ENCODE measurements at places on chromosomes 4 and X.

DNA sequence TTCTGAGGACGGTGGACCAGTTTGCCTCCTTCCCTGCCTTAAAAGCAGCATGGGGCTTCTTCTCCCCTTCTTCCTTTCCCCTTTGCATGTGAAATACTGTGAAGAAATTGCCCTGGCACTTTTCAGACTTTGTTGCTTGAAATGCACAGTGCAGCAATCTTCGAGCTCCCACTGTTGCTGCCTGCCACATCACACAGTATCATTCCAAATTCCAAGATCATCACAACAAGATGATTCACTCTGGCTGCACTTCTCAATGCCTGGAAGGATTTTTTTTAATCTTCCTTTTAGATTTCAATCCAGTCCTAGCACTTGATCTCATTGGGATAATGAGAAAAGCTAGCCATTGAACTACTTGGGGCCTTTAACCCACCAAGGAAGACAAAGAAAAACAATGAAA is 255.3 kb downstream of the RAPGEF2 start:
- DNase-seq, result no peak

DNA sequence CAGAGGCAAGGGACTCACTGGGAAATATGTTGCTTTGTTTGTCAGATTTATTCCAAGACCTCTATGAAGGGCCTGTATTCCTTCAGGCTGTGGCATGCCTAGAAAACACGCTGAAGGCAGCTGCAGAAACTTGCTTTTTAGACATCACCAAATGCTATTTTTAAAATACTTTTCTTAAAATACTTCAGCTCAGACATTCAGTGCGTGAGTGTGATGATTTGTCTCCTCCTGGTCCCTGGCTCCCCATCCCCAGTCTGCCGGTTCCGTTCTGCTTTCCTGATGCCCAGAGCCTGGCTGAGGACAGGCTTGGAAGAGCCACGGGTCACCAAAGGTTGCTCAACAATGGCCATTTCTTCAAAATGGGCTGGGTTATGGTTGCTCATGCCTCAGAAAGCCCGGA is 55.0 kb downstream of the PSAPL1 start:
- no peak for DNase-seq

- DNase-seq, result no peak
Measured at GRCh38 chrX:39399387-39399786, 598.1 kb downstream of the MID1IP1 start.

- DNase-seq, result no peak
Measured at GRCh38 chrX:2679534-2680485, 11.3 kb upstream of the CD99 start.

- no peak for DNase-seq
Measured at GRCh38 chr4:82523179-82523578, 38.6 kb downstream of the TMEM150C start.

DNA sequence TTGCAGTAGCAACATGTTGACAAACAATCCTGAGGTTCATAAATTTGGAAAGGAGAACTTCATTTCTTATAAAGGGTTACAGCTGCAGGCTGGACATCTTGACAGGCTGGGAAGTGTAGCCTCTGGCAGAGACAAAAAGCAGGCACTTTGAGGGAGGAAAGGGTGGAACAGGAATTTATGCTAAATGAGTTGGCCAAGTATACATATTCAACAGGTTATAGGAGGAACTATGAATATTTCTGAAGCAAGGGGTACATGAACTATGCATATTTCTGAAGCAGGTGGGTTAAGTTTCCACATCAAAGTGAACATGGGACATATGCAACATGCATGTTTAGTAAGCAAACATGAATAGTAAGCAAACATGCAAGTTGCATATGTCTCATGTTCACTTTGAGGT is 1.6 kb upstream of the ANTXR2 start:
- DNase-seq, result no peak

DNA sequence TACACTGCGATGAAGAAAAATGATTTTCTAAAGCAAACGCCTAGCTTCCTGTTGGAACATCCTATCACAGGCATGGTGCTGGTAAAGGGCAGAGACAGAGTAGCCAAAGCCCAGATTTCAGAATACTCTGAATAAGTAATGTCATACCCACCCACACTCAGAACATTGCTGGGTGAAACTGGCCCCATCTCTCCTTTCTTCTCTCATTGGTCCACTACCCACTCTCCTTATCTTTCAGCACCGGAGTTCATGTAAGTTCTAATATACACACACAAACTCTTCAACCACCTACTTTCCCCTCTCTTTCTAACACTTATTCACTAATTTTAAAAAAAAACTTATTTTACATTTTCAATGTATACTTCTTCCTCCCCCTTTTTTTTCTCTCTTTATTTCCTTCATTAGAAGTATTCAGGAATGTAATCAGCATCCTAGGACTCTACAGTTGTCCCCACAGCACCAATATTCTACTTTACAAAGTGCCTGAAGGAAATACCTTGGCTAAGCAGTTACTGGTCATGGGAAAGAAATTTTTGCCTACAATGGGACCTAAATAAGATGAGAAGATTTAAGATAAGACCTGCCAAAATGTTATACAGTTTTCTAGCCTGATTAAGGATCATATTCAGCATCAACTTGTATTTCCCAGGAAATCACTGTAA is 63.0 kb downstream of the SEC24D start:
- no peak for DNase-seq

- no peak for DNase-seq
Measured at GRCh38 chrX:39910651-39911050, 187.1 kb downstream of the BCOR start.

DNA sequence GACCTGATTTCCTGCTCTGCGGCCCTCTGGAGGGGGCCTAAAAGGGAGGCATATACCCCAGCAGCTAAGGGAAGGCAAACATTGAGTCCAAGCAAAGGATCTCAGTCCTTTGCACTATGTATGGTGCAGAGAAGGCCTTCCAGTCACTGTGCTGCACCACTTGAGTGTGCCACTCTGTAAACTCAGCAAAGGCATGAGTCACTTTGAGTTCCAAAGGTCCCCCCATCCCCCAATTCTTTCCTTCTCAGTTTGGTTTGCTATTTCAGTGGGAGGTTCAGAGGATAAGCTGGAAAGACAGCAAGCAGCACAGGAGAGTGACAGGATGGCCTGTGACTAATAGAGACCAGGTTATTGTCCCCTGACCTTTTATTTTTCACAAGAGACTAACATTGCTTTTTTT is 131.3 kb downstream of the FHDC1 start:
- no peak for DNase-seq

DNA sequence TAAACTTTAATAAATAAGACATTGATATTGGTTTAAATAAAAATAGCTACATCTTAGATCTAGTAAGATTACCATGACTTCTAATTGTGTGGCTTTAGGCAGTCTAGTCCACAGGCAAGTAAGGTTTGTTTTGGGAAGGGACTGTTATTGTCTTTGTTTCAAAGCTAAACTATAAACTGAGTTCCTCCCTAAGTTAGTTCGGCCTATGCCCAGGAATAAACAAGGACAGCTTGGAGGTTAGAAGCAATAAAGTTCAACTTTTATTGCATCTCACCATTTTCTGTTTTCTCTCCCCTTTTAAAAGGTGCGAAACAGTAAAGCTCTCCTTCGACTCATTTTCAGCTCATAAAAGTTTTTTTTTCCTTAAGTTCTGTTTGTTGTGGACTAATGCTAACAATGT is 70.4 kb upstream of the S100G start:
- no peak for DNase-seq

GRCh38 chrX:120549483-120550452 is 11.0 kb downstream of the CUL4B start:
- no peak for DNase-seq

- DNase-seq, result no peak
Measured at GRCh38 chr4:182415116-182415515, 171.9 kb downstream of the TENM3 start.

DNA sequence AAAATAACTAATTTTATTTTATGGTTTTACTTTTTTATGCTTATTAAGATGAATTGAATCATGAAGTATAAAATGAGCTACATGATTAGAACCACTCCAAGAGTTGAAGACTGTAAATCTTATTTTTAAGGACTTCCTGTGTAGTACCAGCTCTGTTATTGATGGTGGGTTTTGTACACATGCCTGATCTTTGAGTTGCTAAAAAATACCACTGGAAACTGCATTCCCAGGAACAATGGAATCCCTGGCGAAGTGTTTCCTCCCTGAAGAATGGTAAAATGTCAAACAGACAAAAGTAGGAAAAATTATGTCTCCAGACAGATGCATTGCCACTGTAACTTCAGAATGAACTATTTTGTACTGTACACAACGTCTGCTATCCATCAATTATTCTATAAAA is 935.4 kb upstream of the TENM3 start:
- no peak for DNase-seq

GRCh38 chrX:10119399-10119990 is 37.3 kb upstream of the CLCN4 start:
- DNase-seq, result peak; percentile 45

- no peak for DNase-seq
Measured at GRCh38 chrX:74422576-74423288, 1.4 kb downstream of the SLC16A2 start.

DNA sequence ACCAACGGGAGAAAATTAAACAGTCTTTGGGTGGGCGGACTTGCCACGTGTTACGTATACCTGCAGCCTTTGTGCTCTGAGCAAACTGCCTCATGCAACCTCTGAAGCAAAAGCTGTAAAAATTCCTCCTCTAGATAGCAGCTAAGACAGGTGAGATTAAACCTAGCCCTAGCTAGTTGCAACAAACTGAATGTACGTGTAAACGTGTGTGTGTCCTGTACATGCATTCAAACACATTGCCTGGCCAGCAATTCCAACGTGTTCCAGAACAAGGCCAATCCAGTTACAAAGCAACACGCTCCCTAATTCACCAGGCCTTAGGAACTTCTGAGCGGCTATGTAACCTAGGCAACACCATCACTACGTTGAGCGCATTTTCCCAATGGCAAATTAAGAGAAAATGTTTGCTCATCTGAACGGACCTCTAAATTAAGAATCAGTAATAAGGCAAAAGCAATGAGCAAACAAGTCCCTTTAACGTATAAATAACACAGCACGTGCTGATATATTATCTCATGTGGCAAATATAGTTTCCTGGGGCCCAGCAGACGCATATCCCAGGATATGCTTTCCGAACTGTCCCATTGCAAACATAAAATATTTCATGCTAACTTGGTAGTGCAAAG is 792 bp downstream of the PPID start:
- peak; percentile 3 for DNase-seq

DNA sequence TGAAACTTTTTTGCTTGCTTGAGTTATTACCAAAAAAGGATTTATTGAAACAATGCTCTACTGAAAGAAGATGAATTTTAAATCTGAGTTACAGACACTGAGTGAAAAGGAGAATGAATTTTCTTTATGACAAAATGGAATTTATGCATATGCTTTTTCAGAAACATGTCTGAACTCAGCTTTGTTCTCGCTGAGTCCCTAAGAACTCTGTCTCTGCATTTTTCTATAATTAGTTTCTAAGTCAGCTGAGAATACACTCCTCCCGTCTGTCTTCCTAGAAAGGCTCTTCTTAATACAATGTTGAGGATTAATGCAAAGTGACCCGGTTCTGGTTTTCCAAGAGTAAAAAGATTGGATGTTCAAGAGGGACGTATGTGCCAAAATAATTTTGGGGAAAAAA is 463.5 kb downstream of the NKX6-1 start:
- no peak for DNase-seq

DNA sequence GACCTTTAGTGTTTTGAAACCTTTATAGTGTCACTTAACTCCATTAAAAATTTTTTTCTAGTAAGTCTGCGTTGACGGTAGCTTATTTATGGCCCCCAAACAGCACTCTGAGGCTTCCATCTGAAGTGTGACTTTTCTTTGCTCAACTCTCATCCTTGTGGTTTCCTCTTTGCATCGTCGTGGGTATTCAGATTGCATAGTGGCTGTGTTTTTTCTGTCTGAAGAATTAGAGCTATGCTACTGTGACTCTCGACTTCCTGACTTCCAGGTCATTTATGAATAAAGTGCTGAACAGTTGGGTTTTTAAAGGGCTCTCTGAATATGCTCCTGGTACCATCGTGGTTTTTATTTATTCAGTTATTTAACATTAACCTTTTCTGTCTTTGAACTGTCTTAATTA is 44.9 kb downstream of the JADE1 start:
- no peak for DNase-seq

DNA sequence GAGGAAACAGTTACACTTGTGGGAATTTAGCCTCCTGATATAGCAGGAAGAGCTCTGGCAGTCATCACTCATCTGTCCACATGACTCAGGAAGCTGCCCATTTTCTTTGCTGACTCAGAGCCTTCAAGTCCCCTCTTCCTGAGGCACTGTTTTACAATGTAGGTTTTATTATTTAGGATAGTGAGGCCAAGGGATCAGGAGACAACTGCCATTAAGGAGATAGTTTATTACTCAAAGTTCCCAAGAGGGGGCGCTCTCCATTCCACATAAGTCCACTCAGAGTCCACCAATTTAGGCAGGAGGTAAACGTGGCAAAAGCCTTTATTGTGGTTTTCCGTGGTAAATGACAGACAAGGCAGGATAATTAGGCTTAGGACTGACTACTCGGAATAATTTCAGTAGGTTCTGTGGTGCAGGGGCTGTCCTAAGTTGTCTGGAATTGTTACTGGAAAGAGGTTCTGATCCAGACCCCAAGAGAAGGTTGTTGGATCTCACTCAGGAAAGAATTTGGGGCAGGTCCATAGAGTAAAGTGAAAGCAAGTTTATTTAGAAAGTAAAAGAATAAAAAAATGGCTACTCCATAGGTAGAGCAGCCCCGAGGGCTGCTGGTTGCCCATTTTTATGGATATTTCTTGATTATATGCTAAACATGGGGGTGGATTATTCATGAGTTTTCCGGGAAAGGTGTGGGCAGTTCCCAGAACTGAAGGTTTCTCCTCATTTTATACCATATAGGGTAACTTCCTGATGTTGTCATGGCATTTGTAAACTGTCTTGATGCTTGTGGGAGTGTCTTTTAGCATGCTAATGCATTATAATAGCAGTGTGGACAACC is 96.0 kb upstream of the RAB40AL start:
- no peak for DNase-seq

DNA sequence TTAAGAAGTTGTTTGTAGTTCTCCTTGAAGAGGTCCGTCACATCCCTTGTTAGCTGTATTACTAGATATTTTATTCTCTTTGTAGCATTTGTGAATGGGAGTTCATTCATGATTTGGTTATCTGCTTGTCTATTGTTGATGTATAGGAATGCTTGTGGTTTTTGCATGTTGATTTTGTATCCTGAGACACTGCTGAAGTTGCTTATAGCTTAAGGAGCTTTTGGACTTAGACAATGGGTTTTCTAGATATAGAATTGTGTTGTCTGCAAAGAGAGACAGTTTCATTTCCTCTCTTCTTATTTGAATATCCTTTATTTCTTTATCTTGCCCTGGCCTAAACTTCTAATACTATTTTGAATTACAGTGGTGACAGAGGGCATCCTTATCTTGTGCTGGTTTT is 52.1 kb upstream of the GRID2 start:
- DNase-seq, result no peak

- DNase-seq, result peak; percentile 0
Measured at GRCh38 chrX:55220119-55220794, at the start of gene PAGE5. Gene PAGE5, plus strand, starts transcription at chrX:55220346. Its CDS starts 1,037 bp downstream, at chrX:55221383.

DNA sequence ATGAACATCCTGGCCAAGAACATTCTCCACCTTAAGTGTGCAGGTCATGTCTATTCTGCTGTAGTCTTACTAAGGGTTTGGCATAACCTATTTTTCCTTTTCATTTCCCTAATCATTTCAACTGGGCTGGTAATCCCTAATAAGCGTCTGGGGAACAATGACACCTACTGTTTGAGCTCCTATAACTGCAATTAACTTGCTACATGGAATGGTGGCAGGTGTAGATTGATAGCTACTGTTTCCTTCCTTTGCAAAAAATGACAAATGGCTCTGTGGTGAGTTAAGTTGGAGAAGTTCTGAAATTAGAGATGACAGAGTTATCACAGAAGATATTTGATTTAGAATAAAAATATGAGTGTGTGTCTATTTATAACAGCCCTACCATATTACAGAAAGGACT is 104.5 kb upstream of the NAP1L5 start:
- no peak for DNase-seq

- no peak for DNase-seq
Measured at GRCh38 chr4:172844556-172844955, 324.1 kb upstream of the GALNT7 start.
